ENCODE measurements at places on chromosomes 5 and 9. TPM values are rescaled to one million over a fixed set of nuclear protein-coding genes. Genes with fewer than 3 reads are reported as not detected.

GRCh38 chr5:179357031-179357430, 11.8 kb upstream of the ADAMTS2 start:
- DNase-seq = no peak

ANKDD1B gene
- total RNA-seq = 0.49 TPM

- no peak for DNase-seq
Observed at GRCh38 chr5:103523319-103523718, 39.3 kb downstream of the NUDT12 start.

DNA sequence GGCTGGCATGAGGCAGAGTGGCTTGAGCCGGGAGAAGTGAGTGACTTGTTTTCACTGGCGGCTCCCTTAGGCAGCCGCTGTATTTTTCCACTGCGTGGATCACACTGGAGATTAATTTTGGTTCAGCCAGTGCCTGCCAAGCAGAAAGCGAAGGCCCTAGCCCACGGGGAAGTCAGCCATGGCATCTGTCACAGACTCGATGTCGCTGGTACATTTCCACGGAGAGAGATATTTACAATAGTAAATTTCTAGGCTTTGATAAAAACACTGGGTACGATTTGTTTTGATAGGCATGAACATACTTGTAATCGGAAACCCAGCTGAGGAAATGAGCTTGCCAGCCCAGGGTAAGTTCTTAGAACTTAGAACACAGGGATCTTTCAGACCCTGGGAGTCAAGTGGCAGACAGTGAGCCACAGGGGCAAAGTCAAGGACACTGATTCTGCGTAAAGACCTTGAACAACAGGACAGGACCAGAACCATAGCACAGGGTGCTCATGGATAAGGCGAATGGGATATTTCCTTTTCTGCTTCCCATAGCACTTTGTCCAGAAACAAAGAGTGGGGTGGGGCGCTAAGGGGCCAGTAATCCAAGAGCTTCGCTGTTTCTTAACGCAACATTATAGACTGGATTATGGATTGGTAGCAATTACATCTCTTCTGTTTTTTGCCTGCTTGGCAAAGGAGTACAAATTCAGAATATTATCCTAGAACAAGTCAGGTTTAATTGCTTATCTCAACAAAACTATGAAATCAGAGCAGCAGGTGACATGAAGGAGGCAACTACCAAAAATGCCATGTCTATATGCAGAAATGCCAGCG, 4.5 kb downstream of the DUSP1 start:
- DNase-seq = peak; percentile 78

- no peak for DNase-seq
Observed at GRCh38 chr9:78903581-78903980, 606.7 kb downstream of the PSAT1 start.

ST8SIA4 gene
- total RNA-seq = 1.8 TPM

ASS1 gene
- total RNA-seq = 20.0 TPM

GRCh38 chr9:116685166-116685565, 1.9 kb upstream of the TRIM32 start:
- no peak for DNase-seq

GRCh38 chr5:59645380-59645779, 248.1 kb downstream of the PDE4D start:
- no peak for DNase-seq

GRCh38 chr5:137563646-137564397, 64.7 kb upstream of the SPOCK1 start:
- DNase-seq = no peak

DNA sequence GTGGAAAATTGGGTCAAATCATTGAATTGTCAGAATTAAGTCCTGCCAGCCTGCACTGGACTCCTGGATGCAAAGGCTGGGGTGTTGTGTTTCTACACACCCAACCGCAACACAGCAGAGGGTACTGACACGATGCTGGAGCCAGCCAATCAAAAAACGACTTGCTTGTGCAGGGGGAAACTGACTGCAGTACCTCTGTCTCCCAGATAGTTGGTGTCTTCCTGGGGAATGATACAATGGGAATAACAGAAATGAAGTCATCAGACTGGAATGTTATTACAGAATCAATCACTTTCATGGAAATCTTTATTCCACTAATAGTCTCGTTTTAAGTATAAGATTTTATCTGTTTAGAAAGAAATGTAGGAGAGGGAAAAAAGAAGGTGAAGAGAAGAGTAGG, 330.3 kb downstream of the MLLT3 start:
- no peak for DNase-seq

SOHLH1 gene
- total RNA-seq = not detected

SLIT3 gene
- 8.5 TPM for total RNA-seq

DNA sequence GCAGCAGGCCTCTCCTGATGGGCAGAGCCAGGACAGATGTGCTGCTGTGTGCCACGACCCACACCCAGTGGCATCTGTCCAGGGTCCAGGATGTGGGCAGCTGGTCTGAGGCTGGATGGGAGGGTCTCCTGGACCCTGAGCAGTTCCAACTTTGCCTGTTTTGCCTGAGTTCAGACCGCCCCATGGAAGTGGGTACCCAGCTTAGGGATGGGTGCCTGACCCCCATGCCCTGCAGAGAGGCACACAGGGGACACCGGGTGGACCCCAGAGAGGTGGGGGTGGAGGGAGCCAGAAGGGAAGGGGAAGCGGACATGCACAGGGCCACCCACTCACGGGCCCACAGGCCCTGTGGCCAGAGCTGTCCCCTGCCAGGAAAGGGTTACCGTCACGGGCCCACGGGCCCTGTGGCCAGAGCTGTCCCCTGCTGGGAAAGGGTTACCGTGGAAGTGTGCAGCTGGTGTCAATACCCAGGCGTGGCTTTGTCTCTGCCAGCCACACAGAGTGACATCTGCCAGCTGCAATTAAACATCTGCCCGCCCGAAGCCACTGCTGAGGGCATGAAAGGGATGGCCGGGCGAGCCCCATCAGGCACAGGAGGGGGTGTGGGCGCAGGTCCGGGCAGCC, 50.0 kb downstream of the NACC2 start:
- peak; percentile 31 for DNase-seq

- DNase-seq = no peak
Observed at GRCh38 chr5:146130440-146131045, 25.2 kb upstream of the PLAC8L1 start.

- DNase-seq = no peak
Observed at GRCh38 chr9:68980341-68980914, 33.5 kb downstream of the PRKACG start.

DNA sequence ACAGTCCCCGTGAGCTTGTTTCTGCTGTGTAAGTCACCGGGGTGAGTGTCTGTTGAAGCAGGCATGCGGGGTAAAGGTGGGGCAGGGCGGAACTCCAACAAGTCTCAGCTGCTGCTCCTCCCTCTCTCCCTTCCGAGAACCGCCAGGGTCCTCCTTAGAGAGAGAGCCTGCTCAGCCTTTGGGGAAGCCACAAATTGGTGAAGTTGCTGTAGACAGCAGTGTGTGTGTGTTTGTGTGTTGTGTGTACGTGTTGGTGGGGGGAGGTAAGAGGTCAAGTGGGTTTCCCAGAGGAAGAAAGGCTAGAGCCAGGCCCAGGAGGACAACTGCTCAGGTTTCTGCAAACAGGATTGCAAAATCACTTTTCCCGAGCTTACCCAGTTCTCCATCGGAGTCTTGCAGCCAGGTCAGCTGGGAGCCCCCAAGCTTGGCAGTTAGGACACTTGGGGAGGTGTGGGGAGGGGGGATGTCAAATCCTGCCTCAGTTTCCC, 38.9 kb upstream of the DAB2IP start:
- no peak for DNase-seq

PRKACG gene
- not detected for total RNA-seq

DNA sequence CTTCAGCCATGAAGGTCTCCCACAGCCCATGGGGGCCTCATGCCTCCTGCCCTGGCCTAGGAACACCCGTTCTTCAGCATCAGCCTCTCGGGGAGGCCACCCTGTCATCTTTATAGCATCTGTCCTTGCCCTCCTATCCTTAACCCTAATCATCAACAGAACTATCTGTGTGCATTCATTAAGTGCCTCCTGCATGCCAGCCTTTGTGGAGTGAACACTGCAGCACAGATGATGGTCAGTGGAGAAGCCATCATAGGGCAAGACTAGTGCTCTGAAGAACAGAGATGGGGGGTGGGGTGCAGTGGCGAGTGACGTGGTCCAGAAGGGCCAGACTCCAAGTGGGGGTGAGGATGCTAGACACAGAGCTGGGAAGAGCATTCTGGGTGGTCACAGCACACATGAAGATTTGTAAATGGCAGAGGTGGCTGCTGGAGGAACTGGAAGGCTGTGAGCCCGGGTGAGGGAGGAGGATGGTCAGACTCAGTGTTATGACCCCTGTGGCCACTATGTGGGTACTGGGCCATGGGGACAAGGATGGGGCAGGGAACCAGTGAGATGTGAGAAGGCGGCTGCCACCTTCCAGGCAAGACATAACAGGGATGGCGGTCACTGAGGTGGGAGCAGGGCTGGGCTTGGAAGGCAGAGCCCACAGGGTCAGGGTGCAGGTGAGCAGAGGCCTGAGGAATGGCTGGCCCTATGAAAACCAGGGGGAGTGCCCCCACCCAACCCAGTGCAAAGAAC, 3.6 kb upstream of the CARD19 start:
- no peak for DNase-seq

DNA sequence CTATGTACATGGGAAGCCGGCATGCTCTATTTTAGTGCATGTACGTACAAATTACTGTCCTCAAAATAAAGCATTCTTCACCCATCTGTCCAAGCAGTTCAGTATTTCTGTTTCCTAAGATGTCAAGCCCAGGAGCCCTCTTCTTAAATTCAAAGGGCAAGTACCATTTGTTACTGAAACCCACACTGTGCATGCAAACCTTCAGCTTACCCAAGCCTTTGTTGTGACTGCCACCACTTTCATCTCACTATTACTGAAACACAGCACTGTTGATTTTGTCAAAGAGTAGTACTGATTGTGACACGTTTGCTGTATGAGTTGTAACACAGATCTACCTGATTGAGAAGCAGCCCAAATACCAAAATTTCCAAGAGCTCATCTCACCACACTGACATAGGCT, 390.4 kb upstream of the IZUMO3 start:
- no peak for DNase-seq

DNA sequence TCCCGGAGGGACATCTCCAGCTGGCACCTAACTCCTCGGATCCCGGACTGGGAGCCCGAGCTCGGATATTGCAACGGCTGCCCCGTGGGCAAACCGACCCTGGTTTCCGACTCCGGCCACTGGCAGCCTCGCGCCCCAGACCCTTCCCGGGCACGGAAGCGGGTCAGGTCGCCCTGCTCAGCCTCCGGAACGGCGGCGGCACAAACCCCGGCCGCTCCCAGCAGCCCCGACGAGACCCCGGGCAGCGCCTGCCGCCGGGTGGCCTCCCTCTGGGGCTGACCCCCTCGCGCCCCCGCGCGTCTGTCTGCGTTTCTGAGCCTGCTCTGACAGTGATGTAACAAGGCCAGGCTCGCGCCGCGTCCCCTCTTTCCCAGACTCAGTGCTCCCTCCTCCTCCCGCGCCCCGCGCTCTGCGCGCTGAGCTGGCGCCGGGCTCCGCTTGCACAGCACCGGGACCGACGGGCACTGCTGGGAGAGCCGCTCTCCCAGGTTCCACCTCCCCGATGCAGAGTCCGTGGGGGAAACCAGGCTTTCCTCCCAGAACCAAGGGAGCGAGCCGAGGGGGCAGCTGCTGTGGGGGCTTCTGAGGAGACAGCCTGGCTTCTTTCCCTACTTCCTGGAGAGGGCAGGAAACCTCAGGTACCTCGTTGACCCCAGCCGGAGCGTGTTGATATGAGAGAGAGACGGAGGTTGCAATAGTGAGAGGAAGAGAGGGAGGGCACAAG, at the start of gene TMEM215:
TMEM215 (plus strand) TSS at position 373 of the 724 bp plus-strand sequence. CDS start 644 bp downstream, outside the sequence.
- DNase-seq = no peak

DNA sequence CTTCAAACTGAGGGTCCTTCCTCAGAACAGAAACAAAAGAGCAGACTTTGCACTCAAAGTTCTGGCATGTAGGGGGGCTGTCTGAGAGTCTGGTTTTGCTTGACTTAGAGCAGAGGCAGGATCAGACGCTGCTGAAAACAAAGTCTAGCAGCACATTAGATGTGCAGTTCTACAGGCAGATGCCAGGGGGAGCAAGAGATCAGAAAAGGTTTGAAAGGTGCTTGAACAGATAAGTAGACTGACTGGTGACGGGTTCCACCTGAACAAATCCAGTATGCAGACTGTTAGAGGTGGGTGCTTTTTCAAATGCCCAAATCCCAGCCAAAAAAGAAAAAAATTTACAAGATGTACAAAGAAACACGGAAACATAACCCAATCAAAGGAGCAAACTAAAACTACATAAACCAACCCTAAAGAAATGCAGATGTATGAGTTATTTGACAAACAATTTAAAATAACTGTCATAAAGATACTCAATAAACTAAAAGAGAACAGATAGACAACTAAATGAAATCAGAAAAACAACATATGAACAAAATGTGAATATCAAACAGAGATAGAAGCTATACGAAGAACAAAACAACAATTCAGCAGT, 194.7 kb upstream of the FREM1 start:
- no peak for DNase-seq

GRCh38 chr5:151577566-151577965, 13.6 kb downstream of the FAT2 start:
- DNase-seq = no peak

FCN1 gene
- total RNA-seq = 0.76 TPM

DNA sequence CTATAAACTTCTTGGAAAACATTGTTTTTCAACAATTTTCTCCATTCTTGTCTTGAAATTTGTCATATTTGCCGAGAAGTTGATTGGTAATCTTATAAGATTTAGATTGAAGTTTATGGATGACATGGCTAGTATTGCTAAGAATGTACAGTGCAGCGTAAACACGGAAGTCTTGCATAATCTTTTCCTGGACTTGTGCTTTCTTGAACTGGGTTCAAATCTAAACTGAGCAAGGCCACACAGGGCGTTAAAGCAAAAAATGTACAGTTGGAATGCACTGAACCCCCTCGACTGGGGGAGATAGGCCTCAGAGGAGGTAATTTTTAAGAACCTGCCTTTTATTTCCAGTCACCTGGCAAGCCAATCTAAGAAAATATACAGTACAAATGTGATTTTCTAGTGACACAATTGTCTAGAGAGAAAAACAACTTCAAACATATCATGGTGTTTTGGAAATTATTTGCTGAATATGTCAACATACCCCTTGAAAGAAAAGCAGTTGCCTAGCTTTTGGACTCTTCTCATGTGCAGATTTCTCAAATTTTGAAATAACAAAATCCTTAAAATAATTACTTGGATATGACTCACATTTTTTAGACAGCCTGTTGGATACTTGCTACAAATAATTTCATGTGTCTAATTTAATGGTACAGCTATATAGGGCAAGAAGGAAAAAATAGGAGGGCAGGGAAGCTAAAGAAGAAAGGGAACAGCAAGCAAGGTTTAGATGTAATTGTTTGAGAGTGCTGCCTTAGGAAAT, 18.5 kb upstream of the GAS1 start:
- no peak for DNase-seq

GRCh38 chr9:82996941-82997340, 66.0 kb downstream of the RASEF start:
- DNase-seq = no peak

KIF2A gene
- total RNA-seq = 13.6 TPM

Data from pancreas (tissue), 10 donors.